ENCODE measurements at places on chromosomes 16 and 17.

DNA sequence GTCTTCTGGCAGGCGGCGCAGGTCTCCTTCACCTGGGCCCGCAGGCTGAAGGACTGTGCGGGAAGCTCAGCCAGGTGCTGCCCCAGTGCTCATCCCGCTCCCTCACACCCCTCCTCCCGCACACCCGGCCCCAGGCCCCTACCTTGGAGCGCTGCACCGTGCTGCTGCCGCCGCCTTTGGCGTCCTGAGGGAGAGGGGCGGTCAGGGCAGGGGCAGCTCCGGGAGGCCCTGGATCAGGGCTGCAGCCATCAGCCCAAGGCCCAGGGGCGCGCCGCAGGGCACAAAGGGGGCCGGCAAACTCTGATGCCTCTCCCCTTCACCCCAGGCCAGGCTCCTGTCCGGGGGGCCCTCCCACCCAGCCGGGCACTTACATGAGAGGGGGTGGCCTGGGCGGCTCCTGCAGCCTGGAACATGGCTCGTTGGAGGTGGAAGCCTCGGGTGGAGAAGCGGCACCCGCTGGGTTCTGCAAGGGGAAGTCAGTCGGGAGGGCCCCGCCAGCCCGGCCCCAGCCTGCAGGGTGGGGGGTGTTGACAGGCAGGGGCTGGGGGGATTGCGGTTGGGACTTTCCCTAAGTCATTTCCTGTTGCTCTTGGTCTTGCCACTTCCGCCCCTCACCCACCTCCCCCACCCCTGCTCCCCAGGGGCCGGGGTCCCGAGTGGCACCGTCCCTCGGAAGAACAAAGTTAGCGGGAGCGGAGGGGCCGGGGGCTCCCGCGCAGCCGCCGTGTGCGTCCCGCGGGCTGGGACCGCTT lies 863 bp downstream of the LIMD2 start:
- DNase-seq = peak; percentile 66

DNA sequence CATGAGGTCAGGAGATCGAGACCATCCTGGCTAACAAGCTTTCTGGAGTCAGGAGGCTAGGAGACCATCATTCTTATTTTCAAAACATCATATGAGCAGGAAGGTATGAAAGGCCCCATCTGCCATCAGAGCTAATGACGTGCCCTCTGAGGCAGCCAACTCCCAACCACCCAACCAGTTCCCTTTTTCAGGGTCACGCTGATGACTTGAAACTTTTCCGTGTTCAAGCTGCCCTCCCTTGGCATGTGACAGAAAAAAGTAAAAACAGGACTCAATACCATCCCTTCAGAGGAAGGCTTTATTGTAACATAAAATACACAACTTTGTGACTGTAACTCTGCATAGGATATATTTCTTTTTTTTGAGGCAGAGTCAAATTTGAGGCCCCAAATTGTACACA lies 4.6 kb upstream of the GHDC start:
- no peak for DNase-seq

DNA sequence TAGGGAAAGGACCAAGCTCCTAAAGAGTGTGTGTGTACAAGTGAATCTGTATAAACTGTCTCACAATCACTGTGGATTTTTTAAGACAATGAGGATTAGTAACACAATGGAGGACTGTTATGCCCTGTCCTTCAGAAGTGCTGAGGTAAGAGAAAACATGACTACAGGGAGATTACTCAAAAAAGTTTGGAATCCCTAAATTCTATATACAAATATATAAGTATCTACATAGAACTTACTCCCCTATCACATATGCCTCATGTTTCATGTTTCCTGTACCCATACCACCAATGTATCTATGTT lies 81.9 kb downstream of the STH start:
- DNase-seq = no peak

DNA sequence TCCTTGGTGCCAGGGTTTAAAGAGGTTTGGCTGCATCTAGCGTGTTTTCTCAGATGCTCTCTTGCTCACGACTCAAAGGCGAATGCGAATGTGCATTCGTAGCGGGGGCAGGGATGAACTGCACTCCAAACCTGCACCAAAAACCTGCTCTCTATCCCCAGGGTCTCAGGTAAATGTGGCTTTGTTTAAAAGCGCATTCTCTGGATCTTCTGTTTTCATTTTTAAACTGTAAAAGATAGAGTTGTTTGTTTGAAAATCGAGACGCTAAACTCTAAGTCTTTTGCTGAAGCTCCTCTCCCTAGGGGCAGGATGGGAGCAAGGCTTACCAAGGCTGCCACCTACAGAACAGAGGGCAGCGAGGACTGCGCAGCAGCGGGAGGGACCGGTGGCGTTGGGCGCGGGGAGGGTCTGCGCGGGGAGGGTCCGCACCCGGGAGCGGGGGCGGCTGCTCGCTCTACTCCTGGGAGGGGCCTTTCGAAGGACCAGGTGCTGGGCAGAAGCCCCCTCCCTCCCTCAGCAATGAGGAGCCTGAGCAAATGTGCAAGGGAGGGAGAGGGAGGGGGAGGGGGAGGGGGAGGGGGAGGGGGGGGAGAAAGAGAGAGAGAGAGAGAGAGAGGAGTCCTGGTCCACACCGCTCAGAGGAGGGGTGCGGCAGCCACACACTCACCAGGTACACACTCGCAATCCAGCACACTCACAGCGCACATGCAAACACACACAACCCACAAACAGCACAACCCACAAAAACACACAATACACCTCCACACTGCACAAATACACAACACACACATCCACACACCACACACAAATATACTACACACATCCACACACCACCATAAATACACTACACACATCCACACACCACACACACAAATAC lies 142.8 kb downstream of the GRIN2A start:
- peak; percentile 83 for DNase-seq

DNA sequence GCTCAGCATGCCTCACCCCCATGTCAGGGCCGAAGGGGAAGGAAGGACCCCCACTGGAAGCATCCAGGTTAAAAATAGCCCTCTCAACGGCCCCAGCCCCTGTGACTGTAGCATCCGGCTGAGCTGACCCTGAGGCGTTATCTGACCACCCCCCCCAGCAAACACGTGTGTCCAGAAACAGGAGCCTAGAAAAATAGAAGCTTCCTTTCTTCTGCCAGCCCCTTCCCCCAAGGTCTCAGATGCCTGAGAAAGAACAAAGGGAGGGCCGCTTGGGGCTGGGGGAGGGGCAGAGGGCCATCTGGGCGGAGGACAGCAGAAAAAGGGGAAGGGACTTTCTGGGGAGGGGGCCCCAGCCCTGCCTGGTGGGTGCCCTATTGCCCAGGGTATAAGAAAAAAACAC lies 55.8 kb downstream of the ACTG1 start:
- peak; percentile 46 for DNase-seq

- DNase-seq = no peak
These were observed 112.7 kb downstream of the BRIP1 start for GRCh38 chr17:61750656-61751055.

DNA sequence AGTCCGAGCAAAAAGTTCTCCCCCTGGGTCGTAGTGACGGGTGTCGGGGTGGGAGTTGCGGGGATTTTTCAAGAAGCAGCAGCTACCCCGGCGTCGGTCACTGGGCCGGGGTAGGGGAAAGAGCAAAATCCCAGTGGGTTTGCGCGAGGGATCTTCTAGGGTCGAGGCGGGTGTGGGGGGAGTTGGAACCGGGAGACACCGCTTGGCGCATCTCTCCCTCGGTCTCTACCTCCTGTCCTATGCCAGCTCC lies 2.3 kb upstream of the UBTF start:
- DNase-seq = no peak

- no peak for DNase-seq
These were observed 6.7 kb downstream of the ITGA3 start for GRCh38 chr17:50062293-50063243.

DNA sequence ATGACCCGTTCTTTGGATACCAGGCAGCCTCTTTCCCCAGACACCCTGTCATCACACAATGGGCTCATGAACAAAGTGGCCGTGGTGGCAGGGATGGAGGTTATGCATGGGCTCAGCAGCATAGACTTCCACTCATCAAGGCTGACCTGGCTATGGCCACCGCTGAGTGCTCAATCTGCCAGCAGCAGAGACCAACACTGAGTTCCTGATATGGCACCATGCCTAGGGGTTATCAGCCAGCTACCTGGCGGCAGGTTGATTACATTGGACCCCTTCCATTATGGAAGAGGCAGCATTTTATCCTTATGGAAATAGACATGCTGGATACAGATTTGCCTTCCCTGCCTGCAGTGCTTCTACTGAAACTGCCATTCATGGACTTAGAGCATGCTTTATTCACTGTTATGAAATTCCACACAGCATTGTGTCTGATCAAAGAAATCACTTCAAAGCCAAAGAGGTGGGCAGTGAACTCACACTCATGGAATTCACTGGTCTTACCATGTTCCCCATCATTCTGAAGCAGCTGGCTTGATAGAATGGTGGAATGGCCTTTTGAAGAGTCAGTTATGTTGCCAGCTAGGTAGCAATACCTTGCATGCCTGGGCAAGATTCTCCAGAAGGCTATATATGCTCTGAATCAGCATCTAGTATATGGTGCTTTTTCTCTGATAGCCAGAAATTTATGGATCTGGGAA lies 160.6 kb downstream of the PRKCB start:
- DNase-seq = no peak

DNA sequence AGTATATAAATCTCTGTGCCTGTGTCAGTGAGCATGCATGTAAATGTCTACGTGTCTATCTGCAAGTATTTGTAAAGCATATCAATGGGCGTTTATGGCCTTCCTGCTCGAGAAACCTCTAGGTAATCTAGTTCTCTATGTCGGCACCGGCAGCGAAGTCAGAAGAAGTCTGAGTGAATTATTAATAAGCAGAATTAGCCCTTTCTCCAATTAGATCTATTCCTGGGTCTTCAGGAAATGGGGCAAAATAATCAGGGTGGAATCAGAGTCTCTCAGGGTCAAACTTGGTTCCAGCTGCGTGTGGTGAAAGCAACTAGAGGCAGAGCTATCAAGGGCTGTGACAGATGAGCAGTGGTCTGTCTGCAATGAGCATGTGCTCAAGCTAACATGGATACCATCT lies at the start of gene C17orf78:
C17orf78 (plus strand) TSS at position 280 of the 400 bp plus-strand sequence; CDS start at position 388, 108 bp downstream.
- no peak for DNase-seq

DNA sequence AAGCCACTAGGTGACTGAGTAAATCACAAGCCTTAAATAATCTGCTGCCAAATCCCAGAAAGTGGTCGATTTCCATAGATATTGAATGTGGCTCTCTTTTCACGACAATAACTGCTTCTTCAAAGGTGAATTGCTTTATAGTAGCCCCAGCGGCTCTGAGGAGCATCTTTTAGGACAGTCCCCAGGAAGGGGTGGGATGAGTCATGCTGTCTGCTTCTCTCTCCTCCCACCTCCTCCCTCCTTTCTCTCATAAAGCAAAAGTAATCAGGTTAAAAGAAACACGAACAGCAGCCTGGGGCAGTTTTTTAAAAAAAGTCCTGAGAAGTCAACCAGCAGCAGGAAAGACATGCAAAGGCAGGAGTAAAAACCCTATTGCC lies 1.8 kb downstream of the KIAA0513 start:
- peak; percentile 26 for DNase-seq

- DNase-seq = no peak
These were observed 187.9 kb downstream of the KCNJ2 start for GRCh38 chr17:70357190-70357589.

- DNase-seq = no peak
These were observed 7.2 kb downstream of the PMP22 start for GRCh38 chr17:15257796-15258512.

DNA sequence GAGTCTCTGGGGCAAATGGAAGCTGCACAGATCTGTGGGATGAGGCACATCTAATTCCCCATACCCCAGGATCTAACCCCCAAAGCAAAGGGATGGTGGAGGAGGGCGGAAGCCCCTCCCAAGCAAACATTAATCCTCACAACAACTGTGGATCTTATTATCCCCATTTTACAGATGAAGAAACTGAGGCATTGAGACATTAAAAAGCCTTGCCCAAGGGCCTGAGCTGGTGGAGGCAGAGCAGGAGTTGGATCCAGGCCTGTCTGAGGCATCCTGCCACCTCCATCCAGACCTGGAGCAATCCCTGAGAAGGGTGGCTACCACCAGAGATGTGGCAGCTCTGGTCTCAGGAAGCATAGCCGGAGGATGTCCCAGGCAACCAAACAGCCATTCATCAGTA lies 17.7 kb upstream of the CBFB start:
- no peak for DNase-seq

GRCh38 chr17:82399601-82400101 lies 18.5 kb upstream of the HEXD start:
- peak; percentile 84 for DNase-seq

- no peak for DNase-seq
These were observed 29.3 kb downstream of the CEP295NL start for GRCh38 chr17:78873519-78874340.

- DNase-seq = no peak
These were observed 2.8 kb upstream of the NPTX1 start for GRCh38 chr17:80479246-80479566.

GRCh38 chr17:61806081-61806828 lies 57.1 kb downstream of the BRIP1 start:
- DNase-seq = no peak

- no peak for DNase-seq
These were observed 9.6 kb downstream of the PIK3R6 start for GRCh38 chr17:8857919-8858318.

- no peak for DNase-seq
These were observed 111.1 kb downstream of the VAT1L start for GRCh38 chr16:77899416-77899815.

- DNase-seq = no peak
These were observed 235.2 kb upstream of the CDH5 start for GRCh38 chr16:66131156-66131807.

- DNase-seq = no peak
These were observed 64.4 kb downstream of the EFCAB5 start for GRCh38 chr17:30005709-30006320.

GRCh38 chr16:27514806-27515205 lies 34.9 kb downstream of the GTF3C1 start:
- no peak for DNase-seq

GRCh38 chr17:48307814-48308411 lies 122.1 kb downstream of the SKAP1 start:
- DNase-seq = peak; percentile 74

- no peak for DNase-seq
These were observed 66.2 kb upstream of the MTMR4 start for GRCh38 chr17:58580671-58581070.

GRCh38 chr17:81313776-81314397 lies 18.8 kb upstream of the SLC38A10 start:
- no peak for DNase-seq

DNA sequence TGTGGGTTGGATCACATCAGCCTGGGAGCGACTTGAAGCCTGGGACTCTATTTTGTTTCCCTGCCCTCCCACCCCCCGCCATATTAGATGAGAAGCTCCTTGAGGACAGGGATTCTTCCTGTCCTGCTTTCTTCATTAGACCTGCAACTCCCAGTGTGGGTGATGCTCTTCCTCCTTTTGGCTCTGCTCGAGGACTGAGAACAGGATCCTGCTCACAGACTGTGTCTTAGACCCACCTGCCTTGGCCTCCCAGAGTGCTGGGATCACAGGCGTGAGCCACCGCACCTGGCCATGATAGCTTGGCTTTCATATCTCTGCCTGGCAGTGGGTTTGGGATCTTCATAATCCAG lies 21.5 kb upstream of the TNS4 start:
- no peak for DNase-seq

- no peak for DNase-seq
These were observed 58.5 kb downstream of the TBC1D16 start for GRCh38 chr17:79977161-79977631.
